ENCODE measurements at places on chromosomes 11 and 22. TPM values are rescaled to one million over a fixed set of nuclear protein-coding genes. Genes with fewer than 3 reads are reported as not detected.

OR52A1 gene
- not detected for total RNA-seq

KRTAP5-2 gene
- not detected for total RNA-seq

KCNJ5 gene
- total RNA-seq, result 0.04 TPM

MCHR1 gene
- total RNA-seq, result not detected

ZNF215 gene
- 0.73 TPM for total RNA-seq

VWCE gene
- 12.4 TPM for total RNA-seq

NAALAD2 gene
- total RNA-seq, result not detected

- no peak for DNase-seq
Measured at GRCh38 chr11:77212314-77213007, 84.4 kb downstream of the MYO7A start.

DNA sequence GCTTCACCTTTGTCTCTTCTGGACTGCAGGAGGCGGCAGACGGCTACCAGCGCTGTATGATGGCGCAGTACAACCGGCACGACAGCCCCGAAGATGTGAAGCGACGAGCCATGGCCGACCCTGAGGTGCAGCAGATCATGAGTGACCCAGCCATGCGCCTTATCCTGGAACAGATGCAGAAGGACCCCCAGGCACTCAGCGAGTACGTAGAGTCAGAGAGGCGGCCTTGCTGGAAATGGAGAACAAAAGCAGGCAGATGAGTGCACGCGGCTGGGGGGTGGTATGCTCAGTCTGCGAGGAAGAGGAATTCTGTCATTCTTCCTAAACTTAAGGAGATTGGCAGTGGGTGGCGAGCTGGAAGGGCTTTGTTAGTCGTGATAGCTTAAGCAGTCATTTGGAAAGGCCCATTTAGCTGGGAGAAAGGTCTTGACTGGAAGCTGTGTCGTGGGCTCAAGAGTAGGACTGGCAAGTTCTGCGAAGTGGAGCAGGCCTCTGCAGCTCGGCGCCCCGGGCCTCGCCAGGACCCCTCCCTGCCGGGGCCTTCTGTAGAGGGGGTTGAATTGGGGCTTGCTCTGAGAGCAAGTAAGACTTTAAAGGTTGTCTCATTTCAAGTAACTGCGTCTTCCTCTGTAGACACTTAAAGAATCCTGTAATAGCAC is 3.0 kb upstream of the FERMT3 start:
- no peak for DNase-seq

- DNase-seq, result no peak
Measured at GRCh38 chr11:102446606-102447005, 6.0 kb downstream of the TMEM123 start.

DNA sequence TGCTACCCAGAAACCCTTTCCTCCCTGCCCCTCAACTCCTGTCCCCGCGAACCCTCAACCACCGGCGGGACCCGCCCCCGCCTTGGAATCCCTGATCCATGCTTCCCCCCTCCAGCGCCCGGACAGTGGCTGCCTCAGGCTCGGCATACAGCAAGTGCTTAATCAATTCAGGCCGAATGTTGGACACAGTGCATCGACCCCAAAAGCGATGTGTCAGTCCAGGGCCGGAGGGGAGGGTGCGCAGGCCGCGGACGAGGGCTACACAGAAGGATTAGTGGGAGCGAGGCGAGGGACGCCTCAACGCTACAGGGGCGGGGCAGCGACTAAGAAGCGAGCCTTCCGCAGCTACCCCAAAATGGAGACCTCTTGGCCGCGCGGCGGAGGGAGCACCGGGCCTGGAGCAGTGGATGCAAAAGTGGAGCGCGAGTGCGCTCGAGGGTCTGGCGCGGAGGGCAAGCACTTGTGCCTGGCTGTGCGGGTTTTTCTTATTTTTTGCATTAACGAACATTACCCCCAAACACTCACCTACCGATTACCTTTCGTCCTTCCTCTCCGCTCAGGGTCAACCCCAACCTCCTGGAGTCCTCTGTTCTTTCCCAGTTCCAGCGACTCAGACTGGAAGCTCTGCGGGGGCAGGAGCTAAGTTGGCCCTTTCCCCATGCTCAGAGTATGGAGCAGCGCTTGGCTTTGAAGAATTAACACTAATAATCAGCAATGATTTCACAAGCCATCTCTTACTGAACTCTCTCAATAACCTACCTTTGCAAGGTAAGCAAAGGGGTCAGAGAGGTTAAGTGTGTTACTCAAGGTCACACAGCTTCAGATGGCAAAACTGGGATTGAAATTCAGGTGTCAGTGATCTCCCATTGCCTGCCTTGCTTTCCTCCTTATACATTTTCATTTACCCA is 30.0 kb upstream of the WNT11 start:
- peak; percentile 4 for DNase-seq

GRCh38 chr11:67053896-67054329 is 2.7 kb upstream of the RHOD start:
- DNase-seq, result peak; percentile 11

DNA sequence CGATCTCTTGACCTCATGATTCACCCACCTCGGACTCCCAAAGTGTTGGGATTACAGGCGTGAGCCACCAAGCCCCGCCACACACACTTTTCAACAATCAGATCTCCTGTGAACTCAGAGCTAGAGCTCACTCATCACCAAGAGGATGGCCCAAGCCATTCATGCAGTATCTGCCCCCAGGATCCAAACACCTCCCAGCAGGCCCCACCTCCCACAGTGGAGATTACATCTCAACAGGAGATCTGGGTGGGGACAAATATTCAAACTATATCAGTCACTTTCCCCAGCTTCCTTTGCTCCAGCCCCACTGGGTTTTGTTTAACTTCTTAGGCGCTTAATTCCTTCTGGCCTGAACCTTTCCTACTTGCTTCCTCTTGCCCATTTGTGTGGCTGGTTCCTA is 26.3 kb upstream of the SORL1 start:
- DNase-seq, result no peak

DNA sequence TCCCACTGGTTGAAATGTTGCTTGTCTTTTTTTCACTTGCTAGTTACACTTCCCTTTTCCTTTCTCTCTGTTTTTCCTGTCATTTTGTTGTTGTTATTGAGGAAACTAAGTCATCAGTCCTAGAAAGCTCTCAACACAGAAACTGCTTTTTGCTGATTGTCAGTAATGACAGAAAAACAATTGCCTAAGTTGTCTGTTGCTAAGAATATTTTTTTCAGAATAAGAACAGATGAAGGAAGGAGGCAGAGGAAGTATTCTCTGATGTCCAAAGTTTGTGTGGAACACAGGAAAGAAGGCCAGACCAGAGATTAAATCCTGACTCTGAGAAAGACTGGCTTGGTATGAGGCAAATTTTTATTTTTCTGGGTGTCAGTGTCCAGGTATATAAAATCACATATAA is 163.3 kb downstream of the CASP12 start:
- DNase-seq, result no peak

GRCh38 chr22:20654343-20655208 is 119.3 kb upstream of the SERPIND1 start:
- DNase-seq, result no peak

DNA sequence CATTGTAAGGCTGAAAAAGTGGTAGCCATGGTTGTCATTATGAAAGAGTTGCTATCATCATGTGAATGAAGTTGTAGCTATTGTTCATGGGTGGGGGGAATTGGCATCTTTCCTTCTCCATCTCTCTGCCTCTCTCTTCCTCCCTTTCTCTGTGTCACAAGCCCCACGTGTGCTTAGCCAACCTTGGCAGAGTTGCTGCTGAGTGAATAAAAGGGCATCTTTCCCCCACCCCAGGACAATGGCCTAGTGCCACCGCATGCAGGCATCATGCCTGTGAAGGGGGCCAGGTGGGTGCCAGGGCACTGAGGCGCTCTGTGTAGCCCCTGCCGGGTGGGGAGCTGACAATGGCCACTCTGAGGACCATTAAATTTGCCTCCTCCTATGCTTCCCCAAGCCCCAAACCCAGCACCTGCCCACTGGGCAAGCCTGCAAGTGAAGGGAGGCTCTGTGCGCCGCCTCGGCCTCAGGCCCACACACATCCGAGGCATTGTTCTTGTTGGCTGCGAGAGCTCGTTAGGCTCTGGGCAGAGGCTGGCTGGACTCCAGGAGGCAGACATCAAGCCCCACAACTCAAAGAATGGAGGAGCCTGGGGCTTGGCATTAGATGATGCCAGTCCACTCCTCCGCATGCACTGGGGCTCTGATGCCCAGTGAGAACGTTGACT is 103.9 kb downstream of the SEZ6L start:
- DNase-seq, result no peak

DNA sequence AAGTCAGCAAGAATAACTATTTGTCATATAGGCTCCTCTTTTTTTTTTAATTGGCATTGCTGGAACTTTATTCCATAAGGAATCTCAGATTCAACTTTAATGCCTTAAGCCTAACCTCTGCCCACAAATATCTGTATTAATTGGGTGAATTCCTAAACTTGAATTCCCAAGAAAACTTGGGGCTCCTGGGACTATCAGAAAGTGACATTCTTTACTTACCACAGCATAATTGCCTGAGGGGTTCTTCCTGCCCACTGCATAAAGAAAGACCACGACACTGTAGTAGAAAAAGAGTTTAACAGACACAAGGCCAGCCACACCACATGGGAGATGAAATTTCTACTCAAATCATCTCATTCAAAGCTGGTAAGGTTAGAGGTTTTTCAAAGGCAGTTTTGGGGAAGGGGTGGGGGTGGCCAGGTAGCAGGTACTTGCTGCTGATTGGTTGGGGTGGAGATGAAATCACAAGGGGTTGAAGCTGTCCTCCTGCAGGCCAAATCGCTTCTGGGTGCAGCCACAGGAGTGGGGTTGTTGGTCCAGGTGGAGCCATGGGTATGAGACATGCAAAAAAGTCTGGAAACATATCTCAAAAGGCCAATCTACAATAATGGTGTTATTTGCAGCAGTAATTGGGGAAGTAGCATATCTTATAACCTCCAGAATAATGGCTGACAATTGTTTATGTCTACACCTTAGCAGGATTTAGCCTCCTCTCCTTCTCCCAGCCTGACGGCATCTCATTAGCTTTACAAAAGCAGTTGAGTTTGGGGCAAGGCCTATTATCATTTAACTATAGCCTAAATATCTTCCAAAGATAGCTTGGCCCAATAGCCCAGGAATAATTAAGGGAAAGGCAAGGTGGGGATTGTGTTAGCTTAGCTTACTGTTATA is 4.8 kb upstream of the NLRP10 start:
- DNase-seq, result no peak
